ENCODE measurements at places on chromosomes 3 and 15.

- no peak for DNase-seq
Observed at GRCh38 chr3:81277853-81278252, 483.6 kb downstream of the GBE1 start.

- DNase-seq, result no peak
Observed at GRCh38 chr3:30694148-30694547, 87.7 kb downstream of the TGFBR2 start.

DNA sequence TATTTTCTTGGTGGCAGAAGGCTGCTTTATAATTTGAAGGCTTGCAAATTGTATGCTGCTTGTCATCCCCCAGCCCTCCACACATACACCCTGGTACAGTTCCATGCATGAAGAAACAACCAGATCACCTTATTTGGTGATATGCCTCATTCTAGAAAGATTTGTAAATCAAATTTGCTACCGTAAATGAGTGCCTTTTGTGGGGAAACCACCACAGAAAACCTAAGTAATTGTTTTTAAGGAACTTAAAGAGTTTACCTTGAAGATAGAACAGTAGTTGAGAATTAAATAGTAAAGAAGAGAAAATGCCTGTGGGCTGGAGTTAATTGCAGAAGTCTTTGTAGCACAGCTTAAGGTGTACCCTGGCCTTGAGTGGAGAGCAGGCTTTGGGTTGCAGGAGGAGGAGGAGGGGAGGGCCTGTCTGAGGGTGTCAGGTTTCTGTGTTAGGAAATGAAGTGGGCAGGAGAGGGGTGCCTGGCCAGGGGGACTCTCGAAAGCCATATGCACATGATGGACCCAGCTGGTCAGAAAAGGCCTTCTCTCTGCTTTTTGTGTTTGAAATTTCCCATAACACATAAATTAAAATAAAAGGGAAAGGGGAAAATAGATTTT is 6.9 kb downstream of the NIPA2 start:
- no peak for DNase-seq

DNA sequence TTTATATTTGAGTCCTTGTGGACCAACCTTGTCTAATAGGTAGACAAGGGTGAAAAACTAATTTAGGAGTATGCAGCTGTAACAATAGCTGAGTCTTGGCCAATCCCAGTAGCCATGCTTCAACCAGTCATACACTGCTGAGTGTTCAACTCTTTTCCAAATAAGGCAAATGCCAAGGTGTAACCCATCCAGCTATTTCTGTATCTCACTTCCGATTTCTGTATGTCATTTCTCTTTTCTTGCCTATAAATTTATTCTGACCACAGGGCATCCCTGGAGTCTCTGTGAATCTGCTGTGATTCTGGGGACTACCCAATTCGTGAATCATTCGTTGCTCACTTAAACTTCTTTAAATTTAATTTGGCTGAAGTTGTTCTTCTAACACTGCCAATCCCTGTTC is 93.2 kb downstream of the MAGI1 start:
- no peak for DNase-seq

- no peak for DNase-seq
Observed at GRCh38 chr3:46383951-46384330, 13.2 kb downstream of the CCR5 start.

DNA sequence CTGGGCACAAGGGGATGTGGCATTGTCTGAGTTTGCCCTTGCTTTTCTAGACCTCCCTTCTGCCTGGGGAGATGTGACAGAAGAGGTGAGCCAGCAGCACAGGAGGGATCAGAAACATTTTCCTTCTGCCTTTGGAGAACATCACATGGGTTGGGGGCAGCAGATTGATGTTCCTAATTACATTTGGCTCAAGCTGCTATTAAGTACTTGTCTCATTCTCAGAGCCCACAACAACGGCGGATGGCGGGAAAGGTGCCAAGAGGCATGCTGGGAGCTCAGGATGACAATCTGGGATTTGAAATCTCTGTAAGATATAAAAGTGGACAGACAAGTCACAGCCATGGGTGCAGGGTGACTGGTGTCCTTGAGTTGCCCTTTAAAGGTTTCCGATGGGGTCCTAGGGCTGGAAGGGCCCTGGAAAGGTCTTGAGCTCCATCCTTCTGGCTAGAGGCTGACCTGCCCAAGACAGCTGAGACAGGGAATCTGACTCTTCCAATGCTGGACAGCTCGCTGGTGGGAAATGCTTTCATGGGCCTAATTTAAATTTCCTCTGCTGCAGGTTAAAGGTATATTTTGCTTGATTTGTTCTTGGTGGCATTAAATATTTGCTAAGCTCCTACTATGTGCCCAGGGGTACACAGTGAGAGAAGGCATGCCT is 2.4 kb upstream of the CORO2B start:
- DNase-seq, result no peak

DNA sequence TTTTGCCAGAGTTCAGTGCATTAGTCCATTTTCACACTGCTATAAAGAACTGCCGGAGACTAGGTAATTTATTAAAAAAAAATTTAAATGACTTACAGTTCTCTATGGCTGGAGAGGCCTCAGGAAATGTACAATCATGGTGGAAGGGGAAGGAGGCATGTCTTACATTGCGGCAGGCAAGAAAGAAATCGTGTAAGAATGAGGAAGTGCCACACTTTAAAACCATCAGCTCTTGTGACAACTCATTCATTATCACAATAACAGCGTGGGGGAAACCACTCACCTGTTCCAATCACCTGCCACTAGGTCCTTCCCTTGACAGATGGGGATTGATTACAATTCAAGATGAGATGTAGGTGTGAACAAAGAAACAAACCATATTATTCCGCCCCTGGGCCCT is 1361.4 kb downstream of the NSUN3 start:
- DNase-seq, result no peak

GRCh38 chr15:38042707-38043445 is 108.4 kb downstream of the TMCO5A start:
- no peak for DNase-seq

DNA sequence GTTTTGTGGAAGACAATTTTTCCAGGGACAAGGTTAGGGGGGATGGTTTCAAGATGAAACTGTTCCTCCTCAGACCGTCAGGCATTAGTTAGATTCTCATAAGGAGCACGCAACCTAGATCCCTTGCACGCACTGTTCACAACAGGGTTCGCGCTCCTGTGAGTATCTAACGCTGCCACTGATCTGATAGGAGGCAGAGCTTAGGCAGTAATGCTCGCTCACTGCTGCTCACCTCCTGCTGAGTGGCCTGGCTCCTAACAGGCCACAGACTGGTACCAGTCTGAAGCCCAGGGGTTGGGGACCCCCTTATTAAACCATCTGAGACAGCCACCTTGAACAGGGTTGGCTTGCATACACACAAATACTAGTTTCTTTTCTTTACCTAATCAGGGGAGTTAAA is 13.5 kb upstream of the IMPG2 start:
- no peak for DNase-seq

- no peak for DNase-seq
Observed at GRCh38 chr3:39809995-39810595, 686 bp downstream of the MYRIP start.

GRCh38 chr3:38131621-38132369 is 5.1 kb downstream of the ACAA1 start:
- DNase-seq, result no peak

DNA sequence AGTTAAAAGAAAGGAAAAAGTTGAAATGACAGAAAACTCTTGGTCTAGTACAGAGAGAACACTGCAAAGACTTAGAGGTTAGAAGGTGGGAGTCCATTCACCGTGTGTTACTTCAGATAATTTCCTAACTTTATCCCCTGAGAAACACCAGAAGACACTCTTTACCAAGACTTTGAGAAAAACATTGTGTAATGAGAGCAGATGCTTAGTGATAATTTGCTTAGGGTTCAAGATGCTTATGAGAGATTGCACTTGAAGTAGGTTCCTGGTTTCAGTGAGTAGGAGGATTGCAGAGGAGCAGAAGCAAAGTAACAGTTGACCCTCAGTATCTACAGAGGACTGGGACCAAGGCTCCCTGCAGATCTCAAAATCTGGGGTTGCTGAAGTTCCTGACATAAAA is 594.1 kb downstream of the NR2F2 start:
- DNase-seq, result no peak

DNA sequence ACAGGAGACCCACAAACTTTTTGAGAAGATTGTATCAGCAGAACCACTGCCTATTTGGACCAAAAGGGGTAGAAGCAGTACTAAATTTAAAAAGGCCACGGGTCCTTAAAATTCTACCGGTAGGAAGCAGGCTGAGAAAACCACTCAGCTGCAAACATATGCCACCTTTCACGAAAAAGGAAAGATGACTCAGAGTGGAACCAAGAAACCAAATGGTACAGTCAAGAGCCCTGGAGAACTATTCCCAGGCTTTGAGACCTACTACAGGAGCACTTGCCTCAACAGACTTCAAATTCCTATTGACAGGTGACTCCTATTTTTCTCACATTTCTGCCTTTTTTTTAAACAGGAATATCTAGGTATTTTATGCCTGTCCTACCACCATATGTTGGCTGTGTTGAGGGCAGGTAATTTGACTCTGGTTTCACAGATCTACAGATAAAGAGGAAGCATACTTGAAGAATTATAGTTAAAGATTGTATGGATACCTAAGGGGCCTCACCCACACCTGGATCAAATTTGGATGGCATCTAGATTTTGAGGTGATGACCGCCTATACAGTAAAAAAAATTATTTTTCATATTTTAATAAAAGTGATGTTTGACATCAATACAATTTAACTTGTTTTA is 10.1 kb downstream of the GOLIM4 start:
- no peak for DNase-seq

DNA sequence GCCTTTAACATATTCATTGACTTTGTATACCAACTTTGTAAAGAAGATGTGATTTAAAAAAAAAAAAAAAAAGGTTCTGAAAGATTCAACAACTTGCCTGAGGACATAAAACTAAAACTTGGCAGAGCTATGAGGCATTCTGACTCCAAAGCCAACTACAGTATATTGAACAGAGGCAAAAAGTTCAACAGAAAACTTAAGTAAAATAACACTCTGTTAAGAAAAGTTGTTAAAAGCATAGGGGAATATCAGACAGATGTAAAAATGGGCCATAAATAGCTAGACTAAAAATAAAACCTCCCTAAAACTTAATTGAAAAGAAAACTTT is 23.4 kb downstream of the GOLIM4 start:
- DNase-seq, result no peak

GRCh38 chr3:124519591-124520194 is 210.6 kb upstream of the UMPS start:
- no peak for DNase-seq

- DNase-seq, result no peak
Observed at GRCh38 chr15:101193120-101193644, 58.7 kb downstream of the CHSY1 start.

DNA sequence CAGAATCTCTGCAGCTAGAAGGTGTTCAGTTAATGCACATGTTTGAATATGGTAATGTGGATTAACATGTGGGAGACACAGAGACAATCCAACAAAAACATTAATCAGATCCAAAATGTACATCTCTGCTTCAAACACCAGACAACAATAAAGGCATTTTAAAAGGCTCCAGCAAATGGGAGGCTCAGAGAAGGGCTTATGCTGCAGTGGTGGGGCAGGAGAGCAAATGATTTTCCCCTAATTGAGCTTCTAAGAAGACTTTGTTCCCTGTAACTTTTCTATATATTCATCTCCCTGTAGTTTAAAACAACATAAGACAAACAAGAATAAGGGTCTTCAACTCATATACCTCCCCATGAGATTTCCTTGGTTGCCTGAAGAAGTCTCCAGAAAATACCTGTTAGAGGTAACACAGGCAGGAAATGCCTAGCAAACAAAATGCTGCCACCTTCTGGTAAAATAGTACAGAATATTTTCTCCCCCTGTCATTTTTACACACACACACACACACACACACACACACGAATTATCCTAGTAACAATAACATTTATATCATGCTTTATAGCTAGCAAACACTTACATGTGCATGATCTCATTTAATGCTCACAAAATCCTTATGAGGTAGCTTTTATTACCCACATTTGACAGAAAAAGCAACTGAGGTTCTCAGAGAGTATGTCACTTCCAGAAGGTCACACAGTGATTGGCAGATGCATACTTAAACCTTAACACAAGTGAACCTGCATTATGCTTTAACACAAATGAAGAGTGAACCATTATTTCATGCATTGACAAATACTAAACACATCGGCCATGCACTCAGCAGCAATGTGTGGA is 123.4 kb upstream of the MB21D2 start:
- DNase-seq, result peak; percentile 12

GRCh38 chr3:15476378-15476777 is 45.1 kb downstream of the COLQ start:
- no peak for DNase-seq

Data from HuH-7.5 (cell line).